CD8-positive, alpha-beta memory T cell (primary cell): ENCODE measurements at places on chromosomes 11 and 22.

DNA sequence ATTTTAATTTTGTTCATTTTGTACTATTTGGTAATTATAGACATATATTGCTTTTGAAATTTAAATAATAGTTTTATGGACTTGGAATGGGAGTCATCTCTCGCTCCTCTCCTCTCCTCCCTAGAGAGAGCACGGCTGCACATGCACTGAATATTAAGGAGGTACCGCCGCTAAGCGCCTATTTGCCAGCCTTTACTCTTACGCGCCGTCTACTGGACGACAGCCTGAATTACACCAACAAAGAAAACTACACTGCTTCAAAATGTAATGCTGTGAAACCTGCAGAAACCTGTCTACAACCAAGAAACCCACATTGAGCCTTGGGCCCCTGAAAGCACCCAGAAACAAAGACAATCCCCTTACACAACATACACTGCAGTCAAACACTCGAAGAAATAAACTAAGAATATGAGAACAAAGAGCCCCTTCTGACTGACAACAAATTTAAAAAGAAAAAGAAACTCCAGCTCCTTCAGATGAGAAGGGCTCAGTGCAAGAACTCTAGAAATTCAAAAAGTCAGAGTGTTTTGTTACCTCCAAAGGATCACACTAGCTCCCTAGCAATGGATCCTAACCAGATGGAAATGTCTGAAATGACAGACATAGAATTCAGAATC, 737.2 kb downstream of the LRRC4C start:
- DNase-seq: no peak

- DNase-seq: no peak
Observed at GRCh38 chr11:46951864-46952263, 15.3 kb downstream of the CSTPP1 start.

DNA sequence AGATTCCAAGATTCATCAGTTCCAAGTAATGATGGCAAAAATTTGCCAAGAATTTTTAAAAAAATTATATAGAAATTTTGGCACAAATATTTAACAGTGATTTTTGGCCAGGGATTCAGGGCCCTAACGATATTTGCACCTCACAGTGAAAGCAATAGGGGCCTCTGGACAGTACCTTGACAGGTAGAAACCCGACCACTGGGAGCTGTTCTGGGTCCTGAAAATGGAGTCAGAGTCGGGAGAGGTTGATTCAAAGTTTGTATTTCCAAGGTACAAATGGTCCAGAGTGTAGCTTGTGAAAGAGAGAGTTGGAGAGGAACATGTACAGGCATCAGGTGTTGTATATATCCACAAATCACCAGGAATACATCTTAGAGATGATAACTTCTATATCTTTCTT, 41.6 kb downstream of the MRGPRX2 start:
- no peak for DNase-seq

DNA sequence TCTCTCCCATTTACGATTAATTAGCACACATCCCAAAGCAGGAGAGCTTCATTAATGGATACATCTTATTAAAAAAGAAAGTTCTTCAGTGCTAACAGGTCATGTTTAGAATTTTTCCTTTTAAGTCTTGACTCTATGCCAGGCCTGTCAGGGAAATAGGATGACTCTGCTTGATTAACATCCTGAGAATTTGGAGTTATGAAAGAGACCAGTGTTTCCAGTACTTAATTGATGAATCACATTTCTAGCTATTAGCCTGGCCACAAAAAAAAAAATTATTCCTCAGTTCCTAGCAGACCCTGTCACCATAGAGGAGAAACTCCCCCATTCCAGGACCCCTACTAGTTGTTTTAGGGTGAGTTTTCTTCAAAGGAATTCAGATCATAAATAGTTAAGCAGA, 23.6 kb upstream of the ME3 start:
- DNase-seq: no peak

DNA sequence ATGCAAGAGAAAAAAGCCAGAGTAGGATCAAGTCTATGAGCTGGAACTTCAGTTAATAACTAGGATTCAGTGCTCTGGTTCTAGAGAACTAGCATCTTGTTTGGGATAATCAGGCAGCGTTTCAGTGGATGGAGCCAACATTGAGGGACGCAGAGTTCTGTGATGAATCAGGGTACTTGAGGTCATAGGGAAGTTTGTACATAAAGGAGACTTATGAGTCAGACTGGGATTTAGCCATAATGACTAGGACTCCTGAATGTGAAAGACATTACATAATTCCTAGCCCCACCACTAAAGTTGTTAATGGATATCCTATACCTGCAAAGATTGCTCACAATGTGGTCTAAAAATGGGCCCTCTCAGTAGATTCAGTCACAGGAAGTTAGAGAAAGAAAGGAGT, 6.8 kb downstream of the SLN start:
- DNase-seq: no peak

- no peak for DNase-seq
Observed at GRCh38 chr11:134562941-134563471, 151.0 kb upstream of the B3GAT1 start.

DNA sequence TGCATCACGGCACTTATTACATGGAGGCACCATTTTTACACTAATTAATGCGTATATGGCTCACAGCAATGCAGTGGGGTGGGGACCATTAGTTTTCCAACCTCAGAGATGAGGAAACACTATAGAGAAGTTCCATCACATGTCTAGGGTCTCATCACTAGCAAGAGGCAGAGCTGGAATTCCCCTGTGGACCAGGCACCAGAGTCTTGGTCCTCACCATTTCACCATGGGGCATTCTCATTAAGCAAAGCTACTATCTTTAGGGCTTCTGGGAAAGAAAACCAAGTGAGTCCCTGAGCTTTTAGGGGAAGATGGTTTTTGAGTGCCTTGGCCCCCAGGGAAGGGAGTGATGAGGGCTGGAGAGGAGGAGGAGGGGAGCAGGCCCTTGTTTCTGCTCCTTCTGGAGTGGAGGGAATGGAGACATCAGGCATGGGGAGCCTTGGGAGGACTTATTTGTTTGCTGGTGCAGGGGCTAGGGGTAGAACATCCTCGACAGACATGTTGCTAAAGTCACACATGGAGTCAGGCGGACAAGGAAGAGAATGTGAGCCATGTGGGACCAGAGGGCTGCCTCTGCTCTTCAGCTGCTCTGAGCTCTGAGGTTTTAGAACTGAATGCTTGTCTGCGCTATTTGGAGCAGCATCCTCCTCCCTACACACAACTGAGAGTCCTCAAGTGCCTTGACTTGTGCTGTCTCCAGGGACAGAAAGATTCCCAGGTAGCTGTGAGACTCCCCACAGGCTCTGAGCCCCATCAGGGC, 40.3 kb upstream of the ZBED5 start:
- DNase-seq: no peak

- DNase-seq: no peak
Observed at GRCh38 chr22:44680481-44680894, 21.5 kb upstream of the PRR5 start.

DNA sequence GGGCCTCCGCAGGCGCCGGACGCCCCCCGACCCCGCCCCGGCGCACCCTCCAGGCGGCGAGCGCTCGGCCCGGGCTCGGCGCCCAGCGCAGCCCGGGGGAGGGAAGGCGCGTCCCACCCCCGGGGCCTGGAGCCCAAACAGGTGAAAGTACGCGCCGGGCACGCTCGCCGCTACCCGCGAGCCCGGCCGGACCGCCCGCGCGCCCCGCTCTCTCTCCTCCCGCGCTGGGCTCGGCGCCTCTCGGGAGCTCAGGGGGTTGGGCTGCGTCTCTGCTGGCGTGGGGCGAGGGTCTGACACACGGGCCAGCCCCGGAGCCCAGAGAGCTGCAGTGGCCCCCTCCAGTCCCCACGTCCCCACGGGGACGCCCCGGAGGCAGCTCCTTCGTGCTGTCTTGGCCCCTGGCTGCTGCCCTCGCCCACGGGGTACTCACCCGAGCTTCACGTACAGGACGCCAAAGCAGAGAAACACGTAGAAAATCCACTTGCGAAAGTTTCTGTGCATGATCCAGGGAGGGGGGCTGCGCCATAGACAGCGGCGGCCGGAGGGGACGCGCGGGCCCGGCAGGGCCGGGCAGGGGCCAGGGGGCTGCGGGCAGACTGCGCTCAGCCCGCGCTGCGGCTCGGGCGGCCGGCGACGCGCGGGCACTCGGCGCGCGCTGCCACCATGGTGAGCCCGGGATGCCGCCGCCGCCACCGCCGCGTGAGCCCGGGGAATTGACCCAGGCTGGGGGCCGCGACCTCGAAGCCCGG, 534 bp downstream of the WNT7B start:
- DNase-seq: no peak
